ENCODE measurements at places on chromosomes 13 and 19. TPM values are rescaled to one million over a fixed set of nuclear protein-coding genes. Genes with fewer than 3 reads are reported as not detected.

DNA sequence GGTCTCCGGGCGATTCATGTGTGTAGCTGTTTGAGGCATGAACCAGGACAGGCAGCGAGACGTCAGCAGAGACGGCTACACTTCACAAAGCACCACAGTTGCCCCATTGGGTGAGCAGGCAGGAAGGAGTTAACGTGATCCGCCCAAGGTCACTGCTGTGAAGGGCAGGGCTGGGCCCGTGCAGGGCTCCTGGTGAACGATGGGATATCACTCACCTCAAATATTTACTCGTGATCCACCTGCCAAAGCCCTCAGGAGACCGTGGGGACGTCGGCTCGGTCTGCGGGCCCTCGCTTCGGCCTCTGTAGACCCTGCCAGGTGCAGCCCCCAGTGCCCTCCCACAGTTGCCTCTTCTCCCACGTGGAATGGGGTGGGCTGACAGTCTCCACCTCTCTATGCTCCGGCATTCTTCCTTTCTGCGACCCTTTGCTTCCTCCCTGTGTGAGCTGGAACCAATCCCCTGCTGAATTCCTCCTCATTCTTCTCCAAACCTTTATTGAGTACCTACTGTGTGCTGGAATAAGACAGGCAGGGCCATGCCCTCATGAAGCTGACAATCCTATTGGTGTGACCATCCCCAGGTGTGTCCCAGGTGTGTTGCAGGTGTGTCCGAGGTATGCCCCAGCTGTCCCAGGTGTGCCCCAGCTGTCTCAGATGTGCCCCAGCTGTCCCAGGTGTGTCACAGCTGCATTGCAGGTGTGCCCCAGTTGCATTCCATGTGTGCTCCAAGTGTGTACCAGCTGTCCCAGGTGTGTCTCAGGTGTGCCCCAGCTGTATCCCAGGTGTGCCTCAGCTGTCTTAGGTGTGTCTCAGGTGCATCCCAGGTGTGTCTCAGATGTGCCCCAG lies 2.0 kb upstream of the GRK1 start:
- H3K4me1 ChIP-seq, result no peaks in the 10 kb centered on the region
- no peaks in the 10 kb centered on the region for H3K27me3 ChIP-seq
- H3K36me3 ChIP-seq, result no peaks in the 10 kb centered on the region

GRCh38 chr19:57357406-57357805 lies 5.9 kb upstream of the TRAPPC2B start:
- H3K27me3 ChIP-seq, result no peaks in the 10 kb centered on the region
- no peak overlapping the region for H3K27ac ChIP-seq
- H3K36me3 ChIP-seq, result peaks cover 34% of the 10 kb centered on the region
- no peak for DNase-seq
- no peak overlapping the region for H3K4me3 ChIP-seq
- H3K4me1 ChIP-seq, result peaks cover 9% of the 10 kb centered on the region

- H3K27me3 ChIP-seq, result no peaks in the 10 kb centered on the region
- H3K4me3 ChIP-seq, result no peak overlapping the region
- H3K36me3 ChIP-seq, result peaks cover 41% of the 10 kb centered on the region
- peaks cover 5% of the 10 kb centered on the region for H3K4me1 ChIP-seq
- no peak for DNase-seq
These were observed 26.9 kb downstream of the TMED1 start for GRCh38 chr19:10808937-10809649.

DNA sequence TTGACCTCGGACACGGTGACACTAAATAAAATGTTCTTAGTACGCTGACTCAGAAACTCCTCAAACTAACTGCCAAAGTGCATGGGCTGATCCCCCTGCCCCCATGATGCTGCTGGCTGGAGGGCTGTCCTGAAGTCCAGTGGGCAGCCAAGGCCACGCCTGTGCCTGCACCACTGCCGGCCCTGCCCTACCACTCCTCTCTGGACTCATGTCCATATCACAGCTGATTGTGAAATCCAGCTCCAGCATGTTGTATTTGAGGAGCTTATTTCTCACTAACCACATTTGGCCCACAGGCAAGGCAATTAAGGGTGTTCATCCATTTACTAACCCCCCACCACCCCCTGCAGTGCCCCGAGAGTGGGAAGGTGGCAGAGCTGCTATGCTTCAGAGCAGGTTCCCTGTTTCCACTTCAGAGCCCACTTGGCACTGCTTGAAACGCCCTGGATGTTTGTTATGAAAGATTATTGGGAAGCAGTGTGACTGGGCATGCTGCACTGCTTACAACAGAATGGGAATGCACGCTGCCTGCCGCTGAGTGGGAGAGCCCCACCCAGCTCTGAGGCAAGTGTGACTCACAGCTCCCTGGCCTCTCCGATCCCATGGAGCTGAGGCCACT lies 114.0 kb downstream of the UQCRFS1 start:
- no peaks in the 10 kb centered on the region for H3K27me3 ChIP-seq
- no peaks in the 10 kb centered on the region for H3K4me1 ChIP-seq
- H3K4me3 ChIP-seq, result no peak overlapping the region
- H3K27ac ChIP-seq, result peak overlapping the region; percentile 63

GRCh38 chr19:34502582-34503411 lies 21.2 kb downstream of the WTIP start:
- no peak overlapping the region for H3K27ac ChIP-seq
- no peak overlapping the region for H3K4me3 ChIP-seq
- no peak for DNase-seq
- H3K36me3 ChIP-seq, result peaks cover 21% of the 10 kb centered on the region
- peaks cover 3% of the 10 kb centered on the region for H3K4me1 ChIP-seq

- H3K36me3 ChIP-seq, result no peaks in the 10 kb centered on the region
- no peak overlapping the region for H3K4me3 ChIP-seq
- H3K27ac ChIP-seq, result no peak overlapping the region
- DNase-seq, result peak; percentile 24
These were observed 24.9 kb downstream of the SLC8A2 start for GRCh38 chr19:47446534-47447469.

DNA sequence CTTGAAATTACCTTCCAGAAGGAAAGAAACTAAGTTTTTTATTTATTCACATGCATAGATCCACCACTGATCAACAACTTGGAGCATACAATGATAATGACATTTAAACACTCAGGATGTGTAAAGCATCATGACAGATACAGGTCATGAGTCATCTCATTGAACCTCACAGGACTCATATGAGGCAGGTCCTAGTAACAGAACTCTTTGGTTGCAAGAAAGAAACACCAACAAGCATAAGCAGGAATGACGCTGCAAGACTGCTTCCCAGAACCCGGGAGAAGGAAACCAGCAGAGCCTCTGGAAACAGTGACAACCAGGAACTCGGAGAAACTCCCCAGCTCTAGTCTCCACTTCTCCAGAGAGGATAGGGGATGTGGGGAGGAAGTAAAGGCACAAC lies 60.8 kb upstream of the IPO5 start:
- H3K4me1 ChIP-seq, result no peaks in the 10 kb centered on the region
- no peaks in the 10 kb centered on the region for H3K27me3 ChIP-seq
- H3K4me3 ChIP-seq, result no peak overlapping the region
- no peaks in the 10 kb centered on the region for H3K36me3 ChIP-seq
- no peak overlapping the region for H3K27ac ChIP-seq

DNA sequence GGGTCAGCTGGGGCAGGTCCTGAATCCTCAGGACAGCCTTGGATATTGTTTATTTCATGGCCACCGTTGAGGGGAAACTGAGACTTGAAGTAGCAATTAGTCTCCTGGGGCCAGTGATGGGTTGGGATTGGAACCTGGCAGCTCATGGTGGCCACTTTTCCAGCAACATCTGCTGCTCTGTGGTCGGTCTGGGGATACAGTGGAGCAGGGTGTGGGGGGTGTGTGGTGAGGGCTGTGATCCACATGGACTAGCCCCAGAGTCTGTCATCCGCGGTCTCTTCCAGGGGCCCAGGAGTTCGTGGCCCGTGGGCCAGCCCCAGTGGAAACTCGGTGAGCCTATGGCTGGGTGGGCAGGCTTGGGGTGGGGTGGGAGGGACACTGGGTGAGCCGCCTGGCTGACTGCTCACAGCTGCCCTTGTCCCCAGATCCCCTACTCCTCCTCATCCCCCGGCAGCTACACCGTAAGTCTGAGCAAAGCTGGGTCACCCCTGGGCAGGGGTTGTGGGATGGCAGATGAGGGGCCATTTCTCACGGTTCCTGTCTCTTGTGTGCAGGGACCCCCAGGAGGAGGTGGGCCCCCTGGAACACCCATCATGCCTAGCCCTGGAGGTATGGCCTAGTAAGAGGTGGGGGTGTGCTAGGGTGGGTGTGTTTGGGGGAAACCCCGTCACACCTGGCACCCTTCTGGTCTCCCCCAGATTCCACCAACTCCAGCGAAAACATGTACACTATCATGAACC lies 5.5 kb downstream of the ISYNA1 start:
- no peaks in the 10 kb centered on the region for H3K27me3 ChIP-seq
- H3K4me1 ChIP-seq, result peaks cover 59% of the 10 kb centered on the region
- no peak for DNase-seq
- H3K4me3 ChIP-seq, result no peak overlapping the region
- H3K27ac ChIP-seq, result peak overlapping the region; percentile 77

GRCh38 chr13:29487466-29488454 lies 107.7 kb downstream of the SLC7A1 start:
- no peak overlapping the region for H3K27ac ChIP-seq
- H3K4me3 ChIP-seq, result no peak overlapping the region
- H3K36me3 ChIP-seq, result no peaks in the 10 kb centered on the region
- no peak for DNase-seq
- H3K27me3 ChIP-seq, result no peaks in the 10 kb centered on the region
- no peaks in the 10 kb centered on the region for H3K4me1 ChIP-seq

DNA sequence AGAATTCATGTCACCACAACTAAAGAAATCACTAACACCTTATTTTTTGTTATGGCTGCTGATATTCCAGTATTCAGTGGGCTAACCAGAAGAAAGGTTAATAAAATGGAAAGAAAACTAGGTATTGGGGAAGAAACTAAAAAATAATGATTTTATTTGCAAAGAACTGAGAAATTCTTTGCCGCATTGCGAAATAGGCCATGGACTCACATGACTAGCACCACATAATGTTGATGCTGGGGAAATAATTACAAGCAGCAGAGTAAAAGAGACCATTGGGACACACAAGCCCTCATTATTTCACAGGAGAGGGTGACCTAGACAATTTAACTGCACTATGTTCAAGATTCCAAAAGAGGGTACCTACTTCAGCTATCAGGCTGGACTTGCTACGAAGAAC lies 1411.5 kb downstream of the SLITRK5 start:
- no peaks in the 10 kb centered on the region for H3K27me3 ChIP-seq
- no peak for DNase-seq
- H3K27ac ChIP-seq, result no peak overlapping the region
- no peak overlapping the region for H3K4me3 ChIP-seq
- no peaks in the 10 kb centered on the region for H3K4me1 ChIP-seq

- no peaks in the 10 kb centered on the region for H3K27me3 ChIP-seq
- H3K36me3 ChIP-seq, result no peaks in the 10 kb centered on the region
- peaks cover 4% of the 10 kb centered on the region for H3K4me1 ChIP-seq
- H3K4me3 ChIP-seq, result no peak overlapping the region
- peak; percentile 76 for DNase-seq
These were observed 35.2 kb upstream of the SLC7A10 start for GRCh38 chr19:33260628-33261418.

DNA sequence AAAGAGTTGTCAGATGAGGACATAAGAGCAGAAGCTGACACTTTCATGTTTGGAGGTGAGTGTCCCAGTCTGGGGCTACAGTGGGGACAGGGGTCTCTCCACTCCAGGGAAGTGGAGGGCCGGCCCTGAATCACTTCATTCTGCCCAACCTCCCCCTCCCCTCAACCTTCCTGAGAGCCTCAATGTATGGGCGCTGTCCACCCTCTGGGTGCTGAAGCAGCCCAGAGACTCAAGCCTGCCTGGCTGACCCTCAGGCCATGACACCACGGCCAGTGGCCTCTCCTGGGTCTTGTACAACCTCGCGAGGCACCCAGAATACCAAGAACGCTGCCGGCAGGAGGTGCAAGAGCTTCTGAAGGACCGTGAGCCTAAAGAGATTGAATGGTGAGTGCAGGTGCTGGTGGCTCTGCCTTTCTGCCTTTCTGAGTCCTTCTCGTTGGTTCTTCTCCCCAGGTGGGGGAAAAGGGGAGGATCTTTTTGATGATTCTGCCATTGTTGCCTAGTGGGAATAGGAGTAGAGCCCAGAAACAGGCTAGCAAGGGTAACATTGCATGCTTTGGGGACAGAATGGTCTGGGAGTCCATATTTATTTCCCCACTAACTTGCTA lies 8.8 kb downstream of the CYP4F8 start:
- H3K36me3 ChIP-seq, result no peaks in the 10 kb centered on the region
- H3K4me1 ChIP-seq, result no peaks in the 10 kb centered on the region
- DNase-seq, result no peak
- H3K27me3 ChIP-seq, result no peaks in the 10 kb centered on the region

GRCh38 chr13:99174533-99175100 lies 26.0 kb upstream of the UBAC2 start:
- H3K27me3 ChIP-seq, result no peaks in the 10 kb centered on the region
- H3K36me3 ChIP-seq, result no peaks in the 10 kb centered on the region
- no peak for DNase-seq
- H3K4me1 ChIP-seq, result no peaks in the 10 kb centered on the region

DNA sequence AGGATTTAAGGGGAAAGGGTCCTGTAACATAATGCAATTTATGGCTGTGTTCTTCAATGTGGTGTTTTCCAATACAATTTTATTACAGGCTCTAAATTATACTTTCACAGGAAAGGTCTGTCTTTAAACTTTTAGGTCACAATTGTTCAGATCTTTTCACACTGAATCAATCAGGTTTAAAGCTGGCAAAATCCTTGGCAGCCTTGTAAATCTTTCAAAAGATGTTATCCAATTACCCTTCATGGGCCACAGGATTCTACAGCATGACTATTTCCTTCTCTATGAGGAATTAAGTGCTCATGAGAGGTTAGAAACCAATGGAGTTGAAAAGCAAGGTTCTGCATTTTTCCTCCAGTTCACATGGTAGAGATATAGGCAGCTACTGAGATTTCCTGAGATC lies 211.5 kb upstream of the MIR17HG start:
- no peak overlapping the region for H3K4me3 ChIP-seq
- no peak for DNase-seq
- peaks cover 6% of the 10 kb centered on the region for H3K4me1 ChIP-seq
- no peak overlapping the region for H3K27ac ChIP-seq

The PLIN3 gene
- 44.7 TPM for total RNA-seq

The GPR183 gene
- 4.2 TPM for total RNA-seq

The GZMM gene
- total RNA-seq, result not detected

The SYNE4 gene
- 10.2 TPM for total RNA-seq

The OLFM4 gene
- 2.1 TPM for total RNA-seq

The RASIP1 gene
- total RNA-seq, result 74.4 TPM

The CD177 gene
- total RNA-seq, result 11.7 TPM

The ICAM5 gene
- 102 TPM for total RNA-seq

The CEACAM20 gene
- total RNA-seq, result not detected

The ZNF8 gene
- total RNA-seq, result 6.7 TPM

The CXCL17 gene
- total RNA-seq, result 78.4 TPM

The TGFBR3L gene
- 1.1 TPM for total RNA-seq

The RCBTB2 gene
- total RNA-seq, result 11.5 TPM
